Frontal cortex (tissue), 4 donors: ENCODE measurements at places on chromosomes 2 and 18.

DNA sequence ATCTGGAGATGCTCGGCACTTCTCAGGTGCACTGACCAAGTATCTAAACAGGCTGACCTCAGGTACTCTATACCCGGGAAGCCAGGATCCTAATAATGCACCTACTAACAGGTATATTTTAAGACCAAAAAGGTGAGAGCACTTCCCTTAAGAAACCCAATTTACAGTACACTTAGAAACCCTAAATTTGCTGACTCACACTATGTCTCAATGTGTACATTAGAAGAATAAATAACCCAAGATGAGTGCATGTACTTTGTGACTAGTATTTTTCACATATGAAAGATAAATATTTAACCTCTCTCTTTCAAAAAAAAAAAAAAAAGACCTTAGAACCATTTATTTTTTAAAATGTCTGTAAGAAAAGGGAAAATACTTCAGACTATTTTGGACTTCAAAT, 118.8 kb downstream of the ZNF516 start:
- DNase-seq, result no peak

DNA sequence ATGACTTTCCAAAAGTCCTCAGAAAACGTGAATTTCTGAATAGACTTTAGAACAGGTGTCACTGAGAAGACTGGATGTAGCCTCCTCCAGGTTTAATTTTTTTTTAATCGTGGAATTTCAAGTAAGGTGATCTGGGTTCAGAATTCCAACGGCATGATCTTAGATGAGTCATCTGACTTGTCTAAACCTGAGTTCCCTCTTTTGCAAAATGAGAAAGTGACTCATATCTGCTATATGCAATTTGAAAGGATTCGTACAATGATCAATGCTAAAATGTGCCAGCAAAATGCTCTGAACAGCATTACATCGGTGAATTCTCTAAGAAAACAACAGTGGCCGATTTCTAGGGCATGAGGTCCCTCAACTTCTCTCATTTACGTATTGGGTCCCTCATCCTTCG, 69.1 kb upstream of the ZNF516 start:
- no peak for DNase-seq

GRCh38 chr2:168244318-168244717, 3.1 kb downstream of the STK39 start:
- no peak for DNase-seq

DNA sequence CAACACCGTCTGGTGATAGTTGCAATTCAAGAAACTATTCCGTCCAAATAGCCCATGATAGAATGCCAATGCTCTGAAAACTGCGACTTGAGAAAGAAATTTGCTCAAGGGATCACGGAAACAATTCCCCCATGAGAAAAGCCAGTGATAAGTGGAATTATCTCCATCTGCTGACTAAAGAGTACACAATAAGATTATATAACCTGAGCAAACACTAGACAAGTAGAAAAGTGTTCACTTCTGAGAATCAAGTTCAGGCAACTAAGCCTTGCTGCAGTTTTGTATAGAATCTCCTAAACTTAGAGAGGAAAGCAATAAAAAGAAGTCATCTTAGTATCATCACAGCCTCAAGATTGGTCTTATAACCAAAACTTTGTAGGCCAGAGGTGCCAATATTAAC, 336.3 kb upstream of the NRXN1 start:
- DNase-seq, result no peak

DNA sequence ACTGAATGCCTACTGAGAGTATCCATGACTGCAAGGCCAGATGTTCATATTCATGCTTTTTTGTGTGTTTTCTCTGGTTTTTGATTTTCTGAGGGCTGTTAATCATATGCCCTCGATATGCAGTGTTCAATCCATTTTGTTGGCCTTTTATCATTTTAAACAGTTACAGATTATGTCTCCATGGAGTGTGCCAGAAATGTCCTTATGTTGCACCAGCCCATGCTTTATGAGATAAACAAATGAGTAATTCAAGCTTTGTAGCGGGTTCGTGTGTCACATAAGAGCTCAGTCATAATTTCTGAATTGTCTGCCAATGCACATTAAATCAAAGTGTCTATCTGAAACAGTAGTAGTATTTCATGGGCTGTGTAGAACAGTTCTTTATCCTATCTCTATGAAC, 583.0 kb downstream of the THSD7B start:
- DNase-seq, result no peak

DNA sequence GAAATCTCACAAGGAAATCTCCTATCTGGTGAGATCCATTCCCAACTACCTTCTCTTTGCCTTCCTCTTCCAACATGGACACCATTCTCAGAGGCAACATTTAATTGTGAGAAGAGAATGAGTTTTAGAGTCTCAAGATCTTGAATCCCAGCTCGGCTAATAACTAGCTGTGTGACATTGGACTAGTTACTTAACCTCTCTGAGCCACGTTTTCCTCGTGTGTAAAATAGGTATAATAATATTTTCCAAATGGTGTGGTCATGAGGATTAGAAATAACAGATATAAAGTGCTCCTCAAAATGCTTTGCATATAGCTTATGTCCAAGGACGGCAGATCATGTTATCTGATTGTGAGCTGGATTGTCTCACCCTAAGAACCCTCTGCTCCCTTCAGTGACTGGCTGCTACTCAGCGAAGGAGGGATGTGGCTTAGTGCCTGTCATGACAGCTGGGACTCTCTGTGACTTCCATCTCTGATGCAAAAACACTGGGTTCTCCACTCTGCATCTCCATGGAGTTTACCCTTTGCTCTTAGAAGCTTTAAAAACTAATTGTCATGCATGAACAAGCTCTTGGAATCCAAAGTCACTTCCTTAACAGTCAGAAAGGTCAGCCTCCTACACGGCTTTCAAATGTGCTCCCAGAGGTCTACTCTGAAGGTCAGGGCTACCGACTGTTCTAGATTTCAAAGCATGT, 38.4 kb upstream of the MRPL19 start:
- no peak for DNase-seq

DNA sequence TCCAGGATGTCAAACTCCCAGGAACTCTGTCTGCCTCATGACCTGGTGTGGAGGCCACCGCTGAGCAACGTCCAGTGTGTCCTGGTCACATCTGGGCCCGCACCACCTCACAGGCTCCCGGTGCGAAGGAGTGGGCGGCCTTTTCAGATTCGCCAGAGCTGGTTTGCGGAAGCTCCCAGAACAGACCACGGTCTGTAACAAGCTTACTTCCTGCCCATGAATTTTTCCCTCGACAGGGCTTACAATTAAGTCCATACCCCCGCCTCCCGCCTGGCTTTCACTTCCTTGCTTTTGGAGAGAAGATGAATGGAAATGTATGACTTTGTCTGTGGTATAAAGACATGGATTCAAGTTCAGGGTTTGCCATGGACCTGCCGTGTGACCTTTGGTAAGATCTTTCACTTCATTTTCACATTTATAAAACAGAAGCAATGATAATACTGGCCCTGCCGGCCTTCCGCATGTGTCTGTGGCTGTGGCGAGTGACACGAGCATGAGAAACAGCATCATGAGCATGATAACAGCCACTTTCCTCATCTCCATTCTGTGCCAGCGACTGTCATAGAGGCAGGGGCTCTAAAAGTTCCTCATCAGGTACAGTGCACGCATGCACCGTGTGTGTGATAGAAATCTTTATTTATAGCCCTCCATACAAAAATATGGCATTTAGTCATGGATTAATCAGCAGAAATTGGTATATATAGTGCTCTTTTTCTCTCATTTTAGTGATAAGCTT, 31.0 kb upstream of the KCNF1 start:
- no peak for DNase-seq

DNA sequence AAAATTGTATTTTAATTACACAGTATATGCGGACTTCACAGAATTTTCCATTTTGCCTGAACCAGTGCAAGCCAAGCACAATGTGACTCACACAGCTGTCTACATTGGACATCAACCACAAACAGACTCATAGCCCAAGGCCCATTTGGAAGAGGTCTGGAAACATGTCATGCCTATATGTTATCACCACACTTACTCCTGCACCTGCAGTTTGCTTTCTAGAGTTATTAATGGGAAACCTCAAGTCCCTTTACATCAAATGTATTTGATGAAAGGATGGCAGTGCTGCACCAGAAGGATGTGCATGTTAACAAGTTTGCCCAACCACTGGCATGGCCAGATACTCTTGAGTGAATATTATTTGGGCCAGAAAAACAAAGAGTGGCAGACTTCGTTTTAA, 548.9 kb upstream of the CDH2 start:
- no peak for DNase-seq

GRCh38 chr2:27962006-27962405, 71.5 kb downstream of the BABAM2 start:
- no peak for DNase-seq

DNA sequence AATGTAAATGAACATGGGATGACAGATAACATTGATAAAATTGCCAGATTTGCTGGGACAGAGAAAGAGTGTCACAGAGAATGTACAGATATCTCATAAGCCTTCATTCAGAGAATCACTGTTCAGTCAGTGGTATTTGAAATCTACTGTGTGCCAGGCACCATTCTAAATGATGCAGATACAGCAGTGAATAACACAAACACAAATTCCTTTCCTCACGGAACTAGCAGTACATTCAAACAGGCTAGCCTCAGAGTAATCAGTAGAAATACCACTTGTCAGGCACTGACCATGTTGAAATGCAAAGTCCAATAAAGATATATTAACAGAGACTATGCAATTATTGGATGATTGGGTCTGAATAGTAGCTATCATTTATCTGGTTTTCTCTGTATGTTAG, 211.0 kb downstream of the RDH14 start:
- no peak for DNase-seq

DNA sequence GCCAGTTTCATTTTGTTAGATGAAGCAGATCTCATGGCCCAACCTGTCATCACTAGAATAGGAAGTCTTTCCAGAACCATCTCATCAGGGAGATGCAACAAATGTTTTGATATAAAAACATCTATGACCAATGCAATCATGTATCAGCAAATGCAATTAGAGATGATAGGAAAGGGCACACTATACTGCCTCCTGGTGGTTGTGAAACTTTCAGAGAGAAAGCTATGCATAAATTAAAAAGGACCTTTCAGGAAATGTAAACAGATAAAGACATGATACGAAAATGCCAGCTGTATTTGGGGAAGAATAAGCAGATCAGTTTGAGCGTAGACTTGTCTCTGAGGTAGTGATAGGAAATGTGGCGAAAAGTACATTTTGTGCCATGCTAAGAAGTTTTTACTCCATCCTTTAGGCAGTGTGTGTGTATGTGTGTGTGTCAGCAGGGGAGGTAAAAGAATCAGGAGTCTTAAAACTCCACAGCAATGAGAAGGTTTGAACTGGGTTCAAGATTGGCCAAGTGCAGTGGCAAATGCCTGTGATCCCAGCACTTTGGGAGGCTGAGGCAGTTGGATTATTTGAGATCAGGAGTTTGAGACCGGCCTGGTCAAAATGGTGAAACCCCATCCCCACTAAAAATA, 479.3 kb downstream of the CPS1 start:
- DNase-seq, result no peak

GRCh38 chr2:88574445-88574844, 52.8 kb downstream of the EIF2AK3 start:
- no peak for DNase-seq

DNA sequence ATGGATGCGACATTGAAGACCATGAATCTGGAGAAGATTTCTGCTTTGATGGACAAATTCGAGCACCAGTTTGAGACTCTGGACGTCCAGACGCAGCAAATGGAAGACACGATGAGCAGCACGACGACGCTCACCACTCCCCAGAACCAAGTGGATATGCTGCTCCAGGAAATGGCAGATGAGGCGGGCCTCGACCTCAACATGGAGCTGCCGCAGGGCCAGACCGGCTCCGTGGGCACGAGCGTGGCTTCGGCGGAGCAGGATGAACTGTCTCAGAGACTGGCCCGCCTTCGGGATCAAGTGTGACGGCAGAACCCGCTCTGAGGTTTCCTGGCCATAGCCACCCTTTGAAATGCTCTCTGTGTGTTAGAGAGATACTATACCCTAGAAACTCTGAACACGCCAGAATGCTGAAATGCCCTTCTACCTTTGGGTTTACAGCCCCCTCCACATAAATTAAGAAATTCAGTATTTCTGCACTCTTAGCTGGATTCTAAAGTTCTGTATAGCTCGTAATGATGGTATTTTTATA, 659 bp downstream of the CHMP1B start:
- DNase-seq, result no peak

DNA sequence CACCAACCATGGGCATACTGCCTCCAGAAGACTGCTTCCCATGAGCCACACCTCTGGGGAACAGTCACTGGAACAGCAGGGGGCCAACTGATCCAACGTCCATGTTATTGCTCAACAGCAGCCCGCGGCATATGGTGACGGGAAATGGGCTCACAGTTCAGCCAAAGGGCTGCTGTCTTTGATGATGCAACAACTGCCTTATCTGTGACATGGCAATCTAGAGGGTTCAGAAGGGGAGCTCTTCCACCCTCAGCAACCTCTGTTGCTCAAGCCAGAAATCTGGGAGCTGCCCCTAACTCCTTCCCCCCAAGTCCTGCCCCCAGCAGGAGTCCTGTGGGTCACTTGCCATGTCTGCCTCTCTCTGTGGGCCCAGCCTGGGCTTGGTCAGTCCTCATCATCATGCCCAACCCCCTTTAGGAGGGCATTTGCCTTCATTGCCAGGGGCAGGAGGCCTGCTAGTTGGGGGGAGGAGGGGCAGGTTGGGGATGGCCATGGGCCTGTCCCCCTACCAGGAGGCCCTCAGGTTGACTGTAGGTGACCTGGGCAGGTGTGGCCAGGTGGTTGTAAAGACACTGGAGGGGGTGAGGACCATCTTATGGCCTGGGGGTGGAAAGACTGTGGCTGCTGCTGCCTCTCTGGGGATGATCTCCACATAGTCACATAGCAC, 212.9 kb downstream of the CYP26B1 start:
- no peak for DNase-seq

DNA sequence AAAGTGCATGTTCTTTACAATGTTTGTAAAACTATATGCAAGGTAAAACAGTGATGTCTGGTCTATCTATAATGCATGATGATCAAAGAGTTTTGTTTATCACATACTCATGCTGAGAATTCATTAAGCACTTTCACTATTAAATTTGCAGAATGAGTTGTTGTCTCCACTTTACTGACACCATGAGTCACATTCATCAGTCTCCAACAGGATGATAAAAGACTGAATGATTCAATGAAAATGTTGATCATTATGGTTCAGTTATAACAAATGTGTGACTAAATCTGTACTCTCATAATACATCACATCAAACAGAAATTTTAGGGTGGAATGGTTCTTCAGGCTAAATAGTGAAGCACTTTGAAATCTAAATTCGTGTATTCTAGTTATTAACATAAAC, 129.0 kb downstream of the ERBB4 start:
- no peak for DNase-seq

DNA sequence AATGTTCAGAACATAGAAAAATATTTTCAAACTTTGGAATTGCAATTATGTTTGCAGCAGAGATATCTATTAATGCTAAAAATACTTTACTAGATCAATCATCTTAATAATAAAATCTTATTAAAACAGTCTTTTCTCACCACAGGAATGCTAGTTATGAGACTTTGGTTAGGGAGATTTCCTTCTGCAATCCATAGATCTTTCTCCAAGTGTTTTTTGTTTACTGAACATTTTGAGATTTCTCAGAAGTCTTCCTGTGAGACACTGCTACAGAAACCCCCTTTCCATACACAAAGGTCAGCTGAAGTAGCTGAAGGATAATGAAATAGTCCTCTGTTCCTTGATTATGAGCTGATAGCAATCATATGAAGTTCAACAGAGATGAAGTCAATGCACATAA, 59.4 kb upstream of the RAPH1 start:
- DNase-seq, result no peak
